ENCODE measurements at places on chromosomes 12 and 14. TPM values are rescaled to one million over a fixed set of nuclear protein-coding genes. Genes with fewer than 3 reads are reported as not detected.

DNA sequence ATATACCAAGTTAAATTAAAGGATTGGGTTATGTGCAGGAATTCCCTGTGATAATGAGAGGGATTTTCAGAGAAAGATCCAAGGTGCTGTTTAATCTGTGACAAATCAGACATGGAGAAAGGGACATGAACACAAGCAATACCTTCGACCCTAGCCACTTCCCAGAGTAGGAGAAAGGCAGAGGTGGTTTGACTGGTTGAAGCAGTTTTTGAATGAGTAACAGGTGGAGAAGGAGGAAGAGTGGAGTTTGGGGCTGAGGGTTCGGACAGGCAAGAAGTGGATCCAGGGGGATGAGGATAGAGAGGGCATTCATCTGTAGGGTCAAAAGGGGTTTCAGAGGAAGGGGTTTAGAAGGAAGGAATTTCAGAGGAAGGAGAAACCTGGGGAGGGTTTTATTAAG lies 27.4 kb upstream of the A2M start:
- DNase-seq, result no peak
- H3K27me3 ChIP-seq, result no peaks in the 10 kb centered on the region
- H3K36me3 ChIP-seq, result no peaks in the 10 kb centered on the region
- no peak overlapping the region for H3K27ac ChIP-seq
- H3K4me3 ChIP-seq, result no peak overlapping the region
- H3K4me1 ChIP-seq, result no peaks in the 10 kb centered on the region

- DNase-seq, result no peak
- no peak overlapping the region for H3K4me3 ChIP-seq
- H3K36me3 ChIP-seq, result no peaks in the 10 kb centered on the region
- no peaks in the 10 kb centered on the region for H3K4me1 ChIP-seq
These were observed 49.7 kb upstream of the ARHGAP5 start for GRCh38 chr14:32027255-32027939.

DNA sequence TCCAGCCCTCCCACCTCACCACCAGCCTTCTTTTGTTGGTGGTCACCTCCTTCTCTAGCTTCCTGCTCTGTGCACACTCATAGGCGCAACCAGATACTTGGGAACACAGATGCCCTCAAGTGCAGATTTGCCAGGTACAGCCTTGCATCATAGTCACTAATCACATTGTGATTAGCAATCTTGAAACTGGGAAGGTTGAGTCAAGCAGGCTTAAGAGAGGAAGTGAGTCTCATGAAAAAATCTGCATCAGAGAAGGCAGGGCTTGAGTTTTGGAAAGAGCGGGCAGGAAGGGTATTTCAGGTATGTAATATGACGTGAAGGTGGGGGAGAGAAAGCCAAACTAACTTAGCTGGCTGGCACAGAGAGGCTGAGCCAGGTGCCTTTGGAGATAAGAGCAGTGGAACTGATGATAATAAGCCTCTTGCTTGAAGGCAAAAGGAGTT lies 2.7 kb upstream of the RABGGTA start:
- H3K27ac ChIP-seq, result peak overlapping the region; percentile 49
- peak; percentile 29 for DNase-seq
- H3K4me1 ChIP-seq, result peaks cover 12% of the 10 kb centered on the region

Gene ESPL1
- 36.7 TPM for polyA plus RNA-seq

Gene KRT78
- polyA plus RNA-seq, result 0.30 TPM

All from small intestine (tissue), 16 donors.